CD14-positive monocyte (primary cell): ENCODE measurements at places on chromosomes 7 and 10.

DNA sequence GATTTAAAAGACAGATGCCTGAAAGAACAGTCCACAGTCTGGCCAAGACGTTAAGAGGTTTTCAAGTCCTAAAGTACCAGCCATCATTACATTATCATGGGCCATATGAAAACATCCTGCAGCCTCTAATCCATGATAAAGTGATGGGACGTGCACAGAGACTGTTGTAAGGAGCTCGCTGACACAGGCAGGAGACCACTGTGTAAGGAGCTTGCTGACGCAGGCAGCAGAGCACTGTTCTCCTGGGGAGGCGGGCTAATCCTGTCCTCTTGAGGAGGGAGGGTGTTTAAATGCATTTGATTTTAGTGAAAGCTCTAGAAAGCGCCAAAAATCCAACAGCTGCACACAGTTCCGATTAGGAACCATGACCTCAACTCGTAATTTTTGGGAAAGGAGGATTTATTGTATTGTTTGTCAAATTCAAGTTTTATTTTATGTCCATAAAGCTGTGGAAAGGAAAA, 16.9 kb downstream of the SVIL start:
- no peak for DNase-seq

- DNase-seq, result no peak
Measured at GRCh38 chr7:97845622-97846203, 26.5 kb downstream of the ASNS start.

DNA sequence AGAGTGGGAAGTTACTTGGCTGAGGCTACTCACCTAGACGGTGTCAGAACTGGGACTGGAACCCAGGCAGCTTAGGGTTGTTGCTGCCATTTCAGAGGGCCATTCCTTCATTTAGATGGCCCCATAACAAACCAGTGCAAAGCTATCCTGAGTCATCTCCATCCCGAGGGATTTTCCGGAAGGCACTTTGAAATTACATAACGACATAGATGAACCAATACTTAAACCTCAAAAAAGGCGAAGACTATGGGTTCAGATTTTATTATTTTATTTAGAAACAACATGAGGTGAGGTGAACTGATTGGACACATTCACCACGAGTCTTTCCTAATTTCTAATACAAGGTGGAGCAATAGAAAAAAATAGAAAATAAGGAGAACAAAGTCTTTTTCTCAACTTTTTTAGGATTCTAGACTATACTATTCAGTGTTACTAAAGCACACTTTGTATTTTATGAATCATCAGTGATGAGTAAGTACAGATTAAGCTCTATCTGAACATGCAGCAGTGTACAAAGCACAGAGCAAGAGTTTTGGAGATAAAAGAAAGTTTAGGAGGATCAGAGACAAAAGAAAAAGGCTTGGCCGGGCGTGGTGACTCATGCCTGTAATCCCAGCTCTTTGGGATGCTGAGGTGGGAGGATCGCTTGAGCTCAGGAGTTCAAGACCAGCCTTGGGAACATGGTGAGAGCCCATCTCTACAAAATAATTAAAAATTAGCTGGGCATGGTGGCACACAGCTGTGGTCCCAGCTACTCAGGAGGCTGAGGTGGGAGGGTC, 79.5 kb upstream of the SVIL start:
- no peak for DNase-seq

DNA sequence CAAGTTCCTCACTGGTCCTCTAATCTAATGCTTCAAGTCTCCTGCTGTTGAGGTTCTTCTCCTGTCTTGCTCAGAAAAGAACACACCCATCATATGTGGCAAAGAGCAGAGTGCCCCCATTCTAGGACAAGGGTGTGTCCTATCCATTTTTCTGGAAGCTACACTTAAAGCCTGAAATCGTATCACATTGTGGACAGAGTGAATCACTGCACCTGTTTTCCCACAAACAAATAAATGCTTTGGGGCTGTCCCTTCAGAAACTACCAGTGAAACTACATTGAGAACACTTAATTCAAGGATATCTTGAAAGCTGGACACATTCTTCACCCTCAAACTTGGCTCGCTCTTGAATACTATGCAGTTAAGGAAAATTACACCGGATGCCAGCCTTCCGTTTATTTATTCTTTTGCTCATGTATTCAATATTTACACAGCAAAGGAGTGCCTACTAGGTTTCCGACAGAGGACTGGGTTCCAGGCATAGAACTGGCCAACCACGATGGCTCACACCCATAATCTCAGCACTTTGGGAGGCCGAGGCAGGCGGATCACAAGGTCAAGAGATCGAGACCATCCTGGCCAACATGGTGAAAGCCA, 473.0 kb downstream of the GALNT17 start:
- no peak for DNase-seq

DNA sequence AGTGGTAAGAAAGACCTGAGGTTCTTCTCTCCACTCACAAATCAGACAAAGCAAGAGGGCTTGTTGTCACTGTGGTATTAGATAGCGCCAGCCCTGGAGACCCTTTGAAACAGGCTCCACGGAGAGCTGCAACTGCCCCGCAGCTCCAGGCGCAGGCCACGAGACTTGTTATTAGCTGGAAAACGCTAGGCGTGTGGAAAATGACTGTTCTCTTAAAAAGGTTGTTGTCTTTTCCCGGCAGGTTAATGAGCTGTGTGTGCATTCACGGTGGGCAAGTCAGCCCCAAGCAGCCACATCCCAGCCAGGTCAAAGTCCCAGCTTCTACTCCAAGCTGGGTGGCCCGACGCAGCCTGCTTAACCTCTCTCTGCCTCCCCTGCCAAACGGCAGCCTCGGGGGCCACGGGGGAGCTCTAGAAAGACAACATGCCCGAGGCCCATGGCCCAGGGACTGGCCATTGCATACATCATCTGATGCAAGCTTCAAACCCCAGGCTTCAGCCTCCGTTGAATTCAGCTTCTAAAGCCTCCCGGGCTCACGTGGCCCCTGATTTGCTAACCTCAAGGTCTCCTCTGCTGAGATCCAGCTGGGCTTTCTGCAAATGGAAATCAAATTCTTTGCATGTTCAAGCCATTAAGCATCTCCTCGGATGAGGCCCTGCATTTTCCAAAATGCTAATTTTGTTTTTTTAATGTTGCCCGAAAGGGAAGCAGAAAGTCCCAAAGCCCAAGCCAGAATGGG, 61.3 kb upstream of the DNAAF5 start:
- DNase-seq, result no peak

DNA sequence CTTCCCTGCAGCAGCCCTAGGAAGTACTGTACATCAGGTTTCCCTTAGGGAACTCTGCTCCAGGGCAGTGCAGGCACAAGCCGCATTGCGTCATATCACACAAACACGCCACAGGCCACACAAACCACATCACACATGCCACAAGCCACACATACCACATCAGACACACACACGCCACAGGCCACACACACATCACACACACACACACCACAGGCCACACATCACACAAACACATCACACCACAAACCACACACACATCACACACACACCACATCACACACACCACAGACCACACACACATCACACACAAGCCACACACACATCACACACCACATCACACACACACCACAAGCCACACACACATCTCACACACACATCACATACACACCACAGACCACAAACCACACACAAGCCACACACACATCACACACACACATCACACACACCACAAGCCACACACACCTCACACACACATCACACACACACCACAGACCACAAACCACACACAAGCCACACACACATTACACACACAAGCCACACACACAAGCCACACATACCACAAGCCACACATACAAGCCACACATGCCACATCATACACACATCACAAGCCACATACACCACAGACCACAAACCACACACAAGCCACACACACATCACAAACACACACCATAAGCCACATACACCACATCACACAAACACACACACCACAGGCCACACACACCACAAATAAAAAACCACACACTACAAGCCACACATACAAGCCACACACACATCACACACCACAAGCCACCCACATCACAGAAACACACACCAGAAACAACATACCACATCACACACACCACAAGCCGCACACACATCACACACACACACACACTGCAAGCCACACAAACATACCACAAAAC, 53.4 kb downstream of the TMEM209 start:
- DNase-seq, result no peak
